ENCODE measurements at places on chromosomes 7 and 10.

- H3K27me3 ChIP-seq: no peaks in the 10 kb centered on the region
- no peak overlapping the region for H3K4me3 ChIP-seq
- H3K36me3 ChIP-seq: peaks cover 2% of the 10 kb centered on the region
- no peak overlapping the region for H3K27ac ChIP-seq
- no peak for DNase-seq
Observed at GRCh38 chr7:132446260-132446659, 130.0 kb downstream of the PLXNA4 start.

- H3K36me3 ChIP-seq: no peaks in the 10 kb centered on the region
- H3K27ac ChIP-seq: no peak overlapping the region
- no peaks in the 10 kb centered on the region for H3K4me1 ChIP-seq
- no peak for DNase-seq
Observed at GRCh38 chr7:50497068-50497642, 47.0 kb upstream of the FIGNL1 start.

DNA sequence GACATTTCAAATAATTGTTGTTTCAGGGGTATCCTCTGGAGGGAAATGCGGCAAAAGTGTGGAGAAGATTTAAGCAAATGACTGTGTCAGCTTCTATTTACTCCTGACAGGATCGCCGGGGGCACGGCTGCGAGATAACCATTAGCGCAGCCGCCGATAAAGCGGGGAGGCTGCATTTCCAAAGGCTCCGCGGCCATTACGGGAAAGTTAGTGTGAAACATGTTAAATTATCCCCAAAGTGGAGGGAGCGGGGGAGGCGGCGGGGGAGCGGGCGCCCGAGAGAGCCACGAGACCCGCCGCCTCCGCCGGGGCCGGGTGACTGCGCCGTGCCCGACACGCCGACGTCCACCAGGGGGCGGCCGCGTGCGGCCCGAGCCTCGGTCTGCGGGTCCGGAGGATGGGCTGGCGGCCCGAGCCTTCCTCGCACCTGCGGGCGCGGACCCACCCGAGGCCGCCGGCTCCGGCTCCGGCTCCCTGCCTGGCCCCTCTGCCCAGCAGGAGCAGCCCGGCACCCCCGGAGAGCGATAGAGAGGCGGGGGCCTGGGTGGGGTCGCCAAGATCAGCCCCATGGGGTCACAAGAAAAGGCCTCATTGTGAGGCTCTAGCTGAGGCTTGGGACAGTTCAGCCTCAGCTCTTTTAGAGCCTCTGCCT is 74.4 kb upstream of the PAX2 start:
- H3K4me3 ChIP-seq: no peak overlapping the region
- H3K4me1 ChIP-seq: peaks cover 11% of the 10 kb centered on the region
- peaks cover 12% of the 10 kb centered on the region for H3K36me3 ChIP-seq
- no peak overlapping the region for H3K27ac ChIP-seq

- DNase-seq: peak; percentile 66
- no peak within 1 kb of the TSS for H3K27ac ChIP-seq
- H3K36me3 ChIP-seq: no peaks in the 10 kb centered on the region
- H3K4me1 ChIP-seq: peaks cover 2% of the 10 kb centered on the region
Observed at GRCh38 chr7:27130540-27131389, at the start of gene HOXA4. TSS of gene HOXA4 (minus strand) at chr7:27130757. CDS start at chr7:27130733, 24 bp downstream.

DNA sequence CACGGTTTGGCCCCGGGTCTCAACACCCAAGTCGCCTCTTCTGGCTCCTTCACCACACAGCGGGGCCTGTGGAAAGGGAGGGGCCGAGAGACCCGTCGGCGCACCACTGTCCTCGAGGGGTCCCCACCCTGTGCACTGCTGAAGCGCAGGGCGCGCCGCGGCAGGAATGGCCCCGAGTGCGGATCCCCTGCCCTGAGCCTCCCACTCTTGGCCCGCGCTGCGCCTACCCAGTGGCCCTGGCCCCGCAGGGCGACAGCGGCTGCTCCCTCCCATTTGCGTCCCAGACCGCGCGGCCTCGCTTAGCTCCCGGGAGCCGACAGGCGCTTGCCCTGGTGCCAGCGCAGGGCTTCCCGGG is 2.1 kb upstream of the SFMBT2 start:
- H3K27me3 ChIP-seq: no peaks in the 10 kb centered on the region
- no peak for DNase-seq
- no peaks in the 10 kb centered on the region for H3K36me3 ChIP-seq
- H3K4me1 ChIP-seq: peaks cover 20% of the 10 kb centered on the region
- no peak overlapping the region for H3K27ac ChIP-seq

- H3K27me3 ChIP-seq: no peaks in the 10 kb centered on the region
- H3K27ac ChIP-seq: peak overlapping the region; percentile 75
Observed at GRCh38 chr10:74289951-74290350, 138.9 kb downstream of the ADK start.
